ENCODE measurements at places on chromosomes 6 and 20. TPM values are rescaled to one million over a fixed set of nuclear protein-coding genes. Genes with fewer than 3 reads are reported as not detected.
A peak's percentile ranks its signal among the peaks of the same experiment; 100 is the strongest.

The KIAA1755 gene
- not detected for total RNA-seq

GRCh38 chr6:39157511-39157910 is 42.5 kb upstream of the SAYSD1 start:
- DNase-seq: no peak

The CRISP3 gene
- not detected for total RNA-seq

DNA sequence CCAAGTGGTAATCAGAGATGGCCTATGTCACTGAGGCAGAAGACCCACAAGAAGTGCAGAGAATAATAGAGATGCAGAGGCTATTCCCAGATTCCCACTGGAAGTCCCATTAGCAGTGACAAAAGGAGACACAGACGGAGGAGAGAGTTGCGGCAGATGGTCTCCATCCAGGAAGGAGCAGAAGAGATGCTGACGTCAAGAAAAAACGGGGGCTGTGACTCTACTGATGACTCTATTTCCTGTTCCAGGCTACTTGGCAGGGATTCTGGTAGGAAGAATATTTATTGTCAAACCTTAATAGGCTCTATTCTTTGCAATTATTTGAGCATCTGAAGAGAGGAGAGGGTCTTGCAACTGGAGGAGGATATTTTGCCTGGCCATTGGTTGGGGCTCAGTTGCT is 246.0 kb upstream of the ECI2 start:
- no peak for DNase-seq

The SNAI1 gene
- total RNA-seq: 10.5 TPM

The PTCHD4 gene
- total RNA-seq: 3.9 TPM

The LRRC1 gene
- 7.9 TPM for total RNA-seq

GRCh38 chr20:1894951-1895673 is at the start of gene SIRPA:
TSS of gene SIRPA (plus strand) at chr20:1895407. CDS start at chr20:1895448, 41 bp downstream.
- DNase-seq: peak; percentile 30

- peak; percentile 73 for DNase-seq
These were observed 30.0 kb upstream of the ZNF217 start for GRCh38 chr20:53623454-53624211.

The ARHGAP40 gene
- total RNA-seq: not detected

- no peak for DNase-seq
These were observed 696 bp upstream of the SIRPA start for GRCh38 chr20:1894471-1894950.

The TTK gene
- total RNA-seq: 32.3 TPM

DNA sequence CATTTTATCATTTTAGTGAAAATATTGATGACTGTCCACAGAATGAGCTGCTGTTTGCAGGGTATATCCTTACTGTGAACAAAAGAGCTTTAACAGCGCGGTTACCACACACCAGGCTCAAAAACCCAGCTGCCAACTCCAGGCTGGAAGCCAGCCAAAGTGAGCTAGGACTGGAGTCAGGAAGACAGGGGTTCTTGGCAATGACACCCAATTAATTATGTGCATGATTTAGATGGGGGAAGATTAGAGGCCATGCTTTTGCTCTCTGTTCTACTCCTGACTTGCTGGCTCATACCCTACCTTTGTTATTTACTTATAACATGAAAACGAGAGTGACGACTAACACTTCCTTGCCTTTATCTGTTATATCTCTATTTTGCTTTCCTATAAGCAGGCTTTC is 128.9 kb upstream of the SHLD1 start:
- no peak for DNase-seq

The ACTR5 gene
- 10.3 TPM for total RNA-seq

DNA sequence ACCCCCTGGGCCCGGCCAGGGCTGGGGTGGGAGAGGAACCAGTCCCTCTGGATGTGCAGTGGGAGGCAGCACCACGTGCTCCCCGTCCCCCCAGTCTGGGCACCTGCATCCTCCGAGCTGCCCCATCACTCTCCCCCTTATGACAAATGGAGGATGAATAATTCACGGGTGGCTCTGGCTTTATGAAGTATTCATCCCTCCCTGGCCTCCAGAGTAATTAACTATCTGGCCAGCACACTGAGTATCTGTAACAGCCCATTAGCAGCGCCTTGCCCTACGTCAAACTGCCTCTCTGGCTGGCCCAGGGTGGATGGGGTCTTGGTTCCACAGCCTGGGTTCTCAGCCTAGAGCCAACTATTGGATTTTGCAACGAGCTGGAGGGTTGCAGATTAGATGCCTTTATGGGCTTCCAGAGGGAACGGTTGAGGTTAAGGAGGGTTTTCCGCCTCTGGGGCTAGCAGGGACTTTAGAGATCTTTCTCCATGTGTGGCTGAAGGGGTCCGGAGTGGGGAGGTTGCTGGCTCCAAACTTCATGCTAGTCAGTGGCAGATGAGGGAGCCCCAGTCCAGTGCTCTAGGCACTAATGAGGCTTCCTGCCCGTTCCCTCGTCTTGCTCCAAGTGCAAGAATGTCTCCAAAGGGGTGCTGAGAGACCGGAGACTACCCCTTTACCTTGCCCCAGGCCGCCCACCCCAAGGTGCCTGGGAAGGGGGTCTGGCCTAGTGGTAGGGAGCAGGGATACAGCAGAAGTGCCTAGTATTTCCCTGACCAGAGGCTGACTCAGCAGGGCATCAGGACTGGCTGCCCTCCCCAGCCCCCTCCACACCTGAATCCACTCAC is 53.5 kb upstream of the MLN start:
- no peak for DNase-seq

DNA sequence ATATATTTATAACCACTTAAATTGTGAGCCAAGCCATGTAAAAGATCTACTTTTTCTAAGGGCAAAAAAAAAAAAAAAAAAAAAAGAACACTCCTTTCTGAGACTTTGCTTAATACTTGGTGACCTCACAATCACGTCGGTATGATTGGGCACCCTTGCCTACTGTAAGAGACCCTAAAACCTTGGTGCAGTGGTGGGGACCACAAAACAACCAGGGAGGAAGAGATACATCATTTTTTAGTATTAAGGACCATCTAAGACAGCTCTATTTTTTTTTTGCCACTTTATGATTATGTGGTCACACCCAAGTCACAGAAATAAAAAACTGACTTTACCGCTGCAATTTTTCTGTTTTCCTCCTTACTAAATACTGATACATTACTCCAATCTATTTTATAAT is 22.9 kb downstream of the PRDM1 start:
- DNase-seq: no peak

The OR12D3 gene
- not detected for total RNA-seq

The PBOV1 gene
- not detected for total RNA-seq

- no peak for DNase-seq
These were observed 12.4 kb downstream of the ZKSCAN4 start for GRCh38 chr6:28239636-28240035.

- no peak for DNase-seq
These were observed 295.4 kb upstream of the STXBP5 start for GRCh38 chr6:146908786-146909185.

GRCh38 chr20:16411361-16411760 is 161.9 kb downstream of the KIF16B start:
- DNase-seq: no peak

- DNase-seq: peak; percentile 82
These were observed 680.7 kb upstream of the SLC35B3 start for GRCh38 chr6:9116026-9116425.

DNA sequence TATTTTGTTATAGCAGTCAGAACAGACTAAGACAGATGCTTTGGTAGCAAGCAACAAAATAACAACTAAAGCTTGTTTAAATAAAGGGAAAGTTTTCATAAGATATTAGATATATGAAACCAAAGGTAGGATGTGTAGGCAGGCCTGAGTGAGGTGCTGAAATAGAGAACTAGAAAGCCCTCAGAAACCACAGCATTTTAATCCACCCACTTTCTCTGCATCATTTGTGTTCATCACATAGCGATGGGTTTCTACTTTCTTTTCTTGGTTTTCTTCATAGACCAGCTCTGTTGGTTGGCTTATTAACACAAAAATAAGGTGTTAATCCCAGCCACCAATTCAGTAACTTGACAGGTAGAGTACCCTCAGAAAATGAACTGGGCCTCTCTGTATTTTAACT is 58.6 kb downstream of the RPS12 start:
- no peak for DNase-seq

The JAG1 gene
- 9.9 TPM for total RNA-seq

The NR2E1 gene
- total RNA-seq: 0.39 TPM

DNA sequence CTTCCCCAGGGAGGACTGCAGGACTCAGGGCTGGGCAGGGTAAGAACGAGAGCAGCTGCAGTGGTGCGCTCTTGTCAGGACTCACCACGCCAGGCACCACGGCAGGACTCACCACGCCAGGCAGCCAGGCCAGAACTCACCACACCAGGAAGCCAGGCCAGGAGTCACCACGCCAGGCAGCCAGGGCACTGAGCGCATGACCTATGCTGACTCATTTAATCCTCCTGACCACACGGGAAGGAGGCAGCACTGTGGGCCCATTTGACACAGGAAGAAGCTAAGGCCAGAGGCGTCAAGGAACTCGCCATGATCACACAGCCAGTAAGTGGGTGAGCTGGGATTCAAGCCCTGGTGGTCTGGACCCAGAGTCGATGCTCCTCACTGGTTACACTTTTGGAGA is 189.3 kb downstream of the PREX1 start:
- DNase-seq: peak; percentile 59

The ZC3H12D gene
- 0.10 TPM for total RNA-seq

The BEND6 gene
- total RNA-seq: 18.9 TPM

The PDE10A gene
- total RNA-seq: 2.1 TPM

GRCh38 chr6:122200440-122200839 is 199.0 kb upstream of the HSF2 start:
- no peak for DNase-seq

DNA sequence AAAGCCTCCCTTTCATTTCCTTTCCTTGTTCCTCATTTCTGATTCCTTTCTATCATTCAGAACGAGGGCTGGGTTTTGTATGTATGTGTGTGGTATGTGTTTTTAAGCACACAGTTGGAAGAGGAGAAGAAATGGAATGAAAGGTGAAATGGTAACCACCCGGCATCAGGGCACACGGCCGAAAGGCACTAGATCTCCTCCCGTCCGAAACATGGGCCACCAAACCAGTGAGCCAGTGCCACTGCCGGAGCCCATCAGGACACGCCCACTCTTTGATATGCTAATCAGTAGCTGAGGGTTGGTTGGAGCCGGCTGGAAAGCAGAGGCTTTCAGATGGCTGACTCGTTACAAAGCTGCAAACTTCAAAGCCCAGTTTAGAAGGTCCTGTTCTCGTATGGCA is 228.6 kb upstream of the JARID2 start:
- DNase-seq: no peak

GRCh38 chr20:43345676-43346075 is 112.0 kb upstream of the SRSF6 start:
- DNase-seq: no peak

DNA sequence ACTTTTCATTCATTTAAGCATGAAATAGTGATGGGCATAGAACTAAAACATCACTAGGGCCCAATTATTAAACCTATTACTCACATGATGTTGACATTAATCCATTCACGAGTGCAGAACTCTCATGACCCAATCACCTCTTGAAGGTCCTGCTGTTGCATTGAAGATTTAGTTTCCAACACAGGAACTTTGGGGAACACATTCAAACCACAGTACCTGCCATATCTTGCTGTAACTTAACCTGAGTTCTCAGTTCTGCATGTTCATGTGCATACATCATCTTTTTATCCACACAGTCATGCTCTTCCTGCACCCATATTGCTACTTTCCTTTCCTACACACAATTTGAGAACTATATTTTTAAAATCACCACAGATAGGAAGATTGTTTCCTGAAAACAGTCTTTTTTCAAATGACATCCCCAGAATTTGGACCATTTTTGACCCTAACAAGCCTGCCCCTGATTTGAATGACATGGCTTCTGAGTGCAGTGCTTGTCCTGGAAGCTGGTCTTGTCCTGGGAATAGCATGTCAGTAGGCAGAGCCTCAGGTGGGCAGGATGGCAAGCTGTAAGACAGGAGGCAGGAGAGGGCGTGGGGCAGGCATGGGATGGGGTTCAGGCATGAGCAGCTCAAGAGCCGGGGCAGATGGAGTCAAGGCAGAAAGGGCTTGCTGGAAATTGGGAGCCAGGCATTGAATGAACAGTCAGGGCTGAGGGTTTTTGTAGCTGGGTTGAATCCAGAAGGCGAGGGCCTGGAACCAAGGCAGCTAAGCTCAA is 49.2 kb upstream of the FOXC1 start:
- DNase-seq: no peak

DNA sequence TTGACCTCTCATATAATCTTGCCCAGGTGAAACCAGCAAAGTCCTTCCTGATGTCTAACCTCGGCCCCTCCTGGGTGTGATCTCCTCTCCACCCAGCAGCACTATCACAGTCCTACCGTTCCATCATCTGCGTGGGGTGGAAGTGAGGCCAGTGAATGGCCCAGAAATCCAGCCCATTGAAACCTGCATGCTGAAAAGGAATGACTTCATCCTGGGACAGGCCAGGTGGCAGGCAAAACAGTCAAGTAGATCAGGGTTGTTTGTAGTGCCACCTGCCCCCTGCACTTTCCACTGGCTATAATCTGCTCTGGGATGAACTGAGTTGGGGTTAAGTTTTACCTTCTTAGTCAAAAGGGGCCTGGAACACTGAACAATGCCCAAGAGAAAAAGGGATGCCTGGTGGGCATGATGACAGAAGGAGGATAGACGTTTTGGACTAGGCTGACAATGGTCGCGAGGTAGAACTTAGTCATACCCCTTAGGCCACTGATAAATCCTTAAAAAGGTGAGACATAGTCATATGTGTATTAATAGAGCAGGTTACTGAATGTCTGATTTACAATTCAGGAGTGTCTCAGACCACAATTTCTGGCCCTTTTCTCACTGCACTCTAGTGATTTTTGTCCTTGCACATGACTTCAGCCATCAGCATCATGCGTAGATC is 8.1 kb upstream of the HSP90AB1 start:
- DNase-seq: no peak

DNA sequence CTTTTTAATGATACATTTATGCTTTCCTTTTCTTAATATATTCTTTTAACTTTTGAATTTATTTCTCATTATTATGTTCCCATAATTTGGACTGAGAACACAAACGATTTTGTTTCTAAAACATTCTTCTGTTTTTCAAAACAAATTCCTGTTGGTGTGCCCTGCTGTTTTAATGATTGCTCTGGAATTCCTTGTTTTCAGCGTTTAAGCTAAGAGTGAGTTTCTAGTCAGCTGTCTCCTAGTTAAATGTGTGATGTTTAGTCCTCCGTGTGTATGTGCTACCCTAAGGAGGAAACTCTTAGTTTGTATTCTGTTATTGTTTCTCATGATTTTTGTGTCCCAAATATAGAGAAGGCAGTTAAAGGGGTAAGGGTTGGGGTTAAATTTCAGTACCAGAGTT is 306.1 kb upstream of the RGS17 start:
- no peak for DNase-seq

GRCh38 chr20:4905613-4906012 is 95.7 kb downstream of the SLC23A2 start:
- DNase-seq: no peak

DNA sequence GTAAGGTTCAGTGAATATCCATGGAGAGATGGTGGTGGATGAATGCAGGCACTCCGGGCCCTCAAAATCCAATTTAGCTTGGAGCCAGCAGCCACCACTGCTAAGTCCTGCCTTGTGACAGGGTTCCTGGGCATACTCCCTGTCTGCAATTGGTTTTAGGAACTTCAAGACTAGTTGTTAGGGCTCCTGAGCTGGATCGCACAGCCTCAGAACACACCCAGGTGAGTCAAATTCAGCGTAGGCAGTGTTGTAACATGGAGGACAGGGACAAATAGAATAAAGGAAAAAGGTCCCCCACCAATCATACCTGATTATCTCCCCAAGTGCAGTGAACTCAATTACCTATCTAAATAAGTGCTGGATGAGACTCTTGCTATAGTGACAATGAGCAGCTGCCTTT is 74.6 kb downstream of the PERP start:
- no peak for DNase-seq

The RPS6KA2 gene
- 4.6 TPM for total RNA-seq
